Ascending aorta (tissue), 2 donors: ENCODE measurements at places on chromosomes 5 and 9.

GRCh38 chr5:9922719-9923118 lies 292.6 kb upstream of the TAS2R1 start:
- no peak for DNase-seq

- DNase-seq, result no peak
Measured at GRCh38 chr5:43498581-43498980, 14.9 kb upstream of the TMEM267 start.

DNA sequence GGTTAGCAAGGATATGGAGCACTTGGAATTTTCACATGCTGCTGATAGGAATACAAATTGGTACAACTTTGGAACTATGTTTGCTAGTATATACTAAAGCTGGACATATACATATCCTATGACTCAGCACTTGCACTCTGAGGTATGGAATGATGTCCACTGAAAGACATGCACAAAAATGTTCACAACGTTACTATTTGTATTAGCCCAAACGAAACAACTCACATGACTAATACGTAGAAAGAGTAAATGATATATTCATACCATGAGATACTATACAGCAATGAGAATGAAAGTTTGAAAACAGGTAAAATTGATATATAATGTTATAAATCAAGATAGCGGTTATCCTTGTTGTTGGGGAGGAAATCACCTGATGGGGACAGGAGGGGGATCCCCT lies 45.5 kb upstream of the CDC42SE2 start:
- no peak for DNase-seq

DNA sequence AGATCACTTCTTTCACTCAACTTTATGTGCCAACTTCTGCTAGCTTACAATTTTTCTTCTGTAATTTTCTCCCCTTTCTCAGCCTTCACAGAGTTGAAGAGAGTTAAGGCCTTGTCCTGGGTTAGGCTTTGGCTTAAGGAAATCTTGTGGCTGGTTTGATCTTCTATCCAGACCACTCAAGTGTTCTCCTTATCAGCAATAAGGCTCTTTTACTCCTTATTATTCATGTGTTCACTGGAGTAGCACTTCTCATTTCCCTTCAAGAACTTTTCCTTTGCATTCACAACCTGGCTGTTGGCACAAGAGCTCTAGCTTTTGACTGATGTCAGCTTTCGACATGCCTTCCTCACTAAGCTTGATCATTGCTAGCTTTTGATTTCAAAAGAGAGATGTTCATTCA lies 86.9 kb upstream of the ALDH1B1 start:
- no peak for DNase-seq

DNA sequence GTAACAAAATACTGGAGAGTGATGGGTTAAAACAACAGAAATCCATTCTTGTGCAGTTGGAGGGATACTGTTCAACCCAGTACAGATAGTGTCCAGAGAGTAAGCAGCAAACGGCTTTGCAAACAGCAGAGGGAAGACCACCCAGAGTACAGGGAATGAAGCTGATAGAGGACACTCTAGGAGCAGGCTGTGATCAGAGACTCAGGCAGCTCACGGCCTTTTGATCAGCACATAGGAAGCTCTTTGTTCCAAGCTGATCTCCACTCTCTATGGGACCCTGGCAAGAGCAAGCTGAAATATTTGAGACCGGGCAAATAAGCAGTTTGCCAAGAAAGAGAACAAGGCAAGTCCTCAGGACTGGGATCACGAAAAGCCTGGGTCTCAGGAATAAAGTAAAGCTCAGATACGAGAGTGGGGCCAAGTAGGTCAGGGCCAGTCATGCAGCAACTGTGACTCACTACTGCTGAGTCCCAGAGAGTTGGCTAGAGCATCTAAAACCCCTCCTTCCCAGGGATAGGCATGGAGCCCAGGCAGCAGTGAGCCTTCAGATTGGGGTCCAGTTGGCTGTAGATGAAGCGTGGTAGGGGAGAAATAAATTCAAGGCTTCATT lies 52.4 kb downstream of the MELK start:
- DNase-seq, result peak; percentile 10

GRCh38 chr5:59358005-59358861 lies 535.3 kb downstream of the PDE4D start:
- no peak for DNase-seq

- DNase-seq, result no peak
Measured at GRCh38 chr9:99035313-99035712, 69.6 kb upstream of the TGFBR1 start.

DNA sequence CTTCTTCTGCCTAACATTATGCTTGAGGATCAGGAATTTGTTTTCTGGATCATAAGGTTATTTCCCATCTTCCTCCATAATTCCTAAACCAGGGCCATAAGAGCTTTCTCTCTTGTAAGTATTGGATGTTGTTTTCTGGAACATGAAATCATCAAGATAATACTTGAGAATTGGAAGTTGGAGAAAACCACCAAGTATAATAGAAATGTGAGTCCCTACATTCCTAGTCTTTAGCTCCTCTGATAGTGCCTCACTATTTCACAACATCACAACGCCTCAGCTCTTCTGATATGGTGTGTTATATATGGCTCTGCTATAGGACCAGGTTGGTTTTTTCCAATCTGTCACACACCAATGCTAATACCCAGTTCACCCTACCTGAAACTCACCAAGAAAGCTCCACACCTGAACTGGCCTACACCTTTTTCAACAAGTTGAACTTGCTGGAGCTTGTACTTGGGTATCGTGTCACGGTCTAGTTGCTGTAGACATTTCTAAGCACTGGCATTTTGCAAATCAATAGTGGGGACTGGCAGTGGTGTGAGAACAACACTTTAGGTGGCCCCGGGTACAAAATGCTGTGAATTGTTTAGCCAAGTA lies 141.1 kb downstream of the ACTBL2 start:
- DNase-seq, result no peak

DNA sequence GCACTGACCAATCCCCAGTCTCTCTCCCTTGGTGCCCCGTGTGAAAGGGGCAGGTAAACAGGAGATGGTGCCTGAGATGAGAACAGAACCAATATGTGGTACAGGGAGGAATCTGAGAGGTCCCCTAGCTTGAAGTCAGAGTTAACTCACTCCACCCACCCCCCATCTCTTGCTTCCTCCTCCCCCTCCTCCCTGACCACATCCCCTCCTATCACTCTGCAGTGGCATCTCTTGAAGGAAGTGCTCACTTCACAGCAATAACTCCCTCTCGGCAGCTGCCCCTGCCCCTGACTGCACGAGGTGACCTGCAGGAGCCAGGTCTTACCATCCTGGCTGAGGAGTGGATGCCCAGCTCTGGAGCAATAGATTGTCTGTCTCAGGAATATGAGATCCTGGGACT lies 224.0 kb downstream of the GAS1 start:
- DNase-seq, result no peak

DNA sequence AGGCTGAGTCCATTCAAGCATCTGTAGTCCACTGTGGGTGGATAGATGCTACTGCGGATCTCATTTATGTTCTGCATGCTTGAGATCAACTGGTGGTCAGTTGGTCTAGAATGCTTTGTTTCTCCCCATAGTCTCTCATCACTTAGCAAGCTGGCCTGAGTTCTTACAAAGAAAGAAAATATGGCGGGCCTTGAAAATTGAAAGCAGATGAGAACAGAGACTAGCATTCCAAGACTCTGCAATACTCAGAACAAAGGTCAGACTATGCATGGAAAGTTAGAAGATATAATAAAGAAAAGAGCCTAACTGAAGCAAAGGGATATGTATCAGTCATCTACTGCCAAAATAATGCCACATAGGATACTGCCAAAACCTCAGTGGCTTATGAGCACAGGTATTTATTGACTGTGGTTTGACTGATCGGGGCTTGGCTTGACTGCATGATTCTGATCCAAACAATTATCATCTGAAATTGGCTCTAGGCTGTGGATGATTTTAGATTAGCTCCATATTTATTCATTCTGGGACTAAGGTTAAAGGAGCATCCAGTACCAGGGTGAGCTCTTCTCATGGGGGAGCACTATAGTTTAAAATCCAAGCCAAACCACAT lies 258.9 kb downstream of the TAF11L14 start:
- DNase-seq, result no peak

DNA sequence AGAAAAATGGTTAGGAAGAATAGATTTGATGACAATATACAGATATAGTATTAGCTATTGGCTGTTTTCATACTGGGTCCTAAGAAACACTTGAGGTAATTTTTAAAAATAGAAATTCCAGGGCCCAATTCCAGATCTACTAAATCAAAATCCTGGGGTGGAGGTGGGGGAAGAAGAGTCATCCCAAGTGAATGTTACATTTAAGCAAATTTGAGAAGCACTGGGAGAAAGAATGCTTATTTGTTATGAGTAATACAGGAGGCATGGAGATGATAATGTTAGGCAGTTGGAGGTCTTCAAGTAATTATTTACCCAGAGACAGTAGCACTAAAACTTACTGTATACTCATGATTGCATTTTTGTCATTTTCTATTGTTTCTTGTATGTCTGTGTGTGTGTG lies 93.0 kb upstream of the DAB2 start:
- DNase-seq, result no peak

- DNase-seq, result no peak
Measured at GRCh38 chr5:163846512-163846911, 341.1 kb downstream of the MAT2B start.

GRCh38 chr5:134171972-134172371 lies 4.8 kb downstream of the SKP1 start:
- no peak for DNase-seq

DNA sequence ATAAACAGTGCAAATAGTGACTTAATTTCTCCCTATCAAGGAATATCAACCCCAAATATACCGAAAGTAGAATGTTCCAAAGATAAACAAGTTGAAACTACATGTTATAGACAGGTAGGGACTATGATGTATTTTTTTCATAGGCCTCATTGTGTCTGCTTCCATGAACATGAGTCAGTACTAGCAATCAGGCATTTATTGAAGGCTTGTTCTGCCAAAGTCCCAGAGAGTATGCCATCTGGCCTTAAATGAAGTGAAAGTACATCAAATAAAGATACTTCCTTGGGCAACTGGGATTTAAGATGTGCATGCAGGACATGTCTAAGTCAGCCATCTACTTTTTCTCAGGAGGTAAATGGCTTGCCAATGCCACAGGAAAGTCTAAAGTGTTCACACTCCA lies 6.5 kb downstream of the GHR start:
- DNase-seq, result no peak

DNA sequence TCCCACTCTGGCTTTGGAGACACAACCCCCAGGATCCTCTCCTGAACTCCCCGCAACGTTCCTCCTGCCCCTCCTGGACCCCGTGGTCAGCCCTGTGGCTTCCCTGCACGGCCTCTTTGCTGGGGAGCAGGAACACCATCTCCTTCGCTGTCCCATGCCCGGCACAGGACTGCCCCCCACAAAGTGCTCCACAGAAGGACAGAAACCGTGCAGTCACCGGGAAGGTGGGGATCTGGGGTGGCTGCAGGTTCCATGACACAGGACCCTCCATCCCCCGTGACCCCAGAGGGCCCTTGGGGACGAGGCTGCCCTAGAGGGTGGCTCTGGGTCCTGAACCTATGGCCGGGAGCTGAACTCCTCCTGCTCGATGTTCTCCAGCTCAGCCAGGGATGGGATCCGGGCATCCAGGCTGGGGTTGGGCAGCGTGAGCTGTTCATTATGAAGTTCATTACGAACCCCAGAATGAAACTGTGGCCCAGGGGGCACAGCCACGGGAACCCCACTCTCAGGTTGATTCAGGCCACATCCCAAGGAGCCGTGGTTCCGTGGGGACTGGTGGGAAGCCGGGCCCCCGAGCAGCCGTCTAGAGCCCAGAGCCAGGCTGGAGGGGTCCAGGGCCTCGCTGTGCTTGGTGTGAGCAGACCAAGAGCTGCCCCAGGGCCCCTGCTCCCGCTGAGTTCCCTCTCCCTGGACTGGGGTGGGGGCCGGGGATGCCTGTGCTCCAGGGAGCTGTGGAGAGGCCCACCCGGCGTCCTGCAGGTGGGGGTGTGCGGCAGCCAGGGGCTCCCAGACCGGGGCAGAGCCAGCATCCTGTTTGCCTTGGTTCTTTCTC lies 684 bp upstream of the SLC6A19 start:
- no peak for DNase-seq

- DNase-seq, result no peak
Measured at GRCh38 chr9:122800066-122801060, at the start of gene OR1K1. OR1K1 (plus strand) TSS chr9:122800123; CDS start chr9:122800123, 0 bp downstream.

DNA sequence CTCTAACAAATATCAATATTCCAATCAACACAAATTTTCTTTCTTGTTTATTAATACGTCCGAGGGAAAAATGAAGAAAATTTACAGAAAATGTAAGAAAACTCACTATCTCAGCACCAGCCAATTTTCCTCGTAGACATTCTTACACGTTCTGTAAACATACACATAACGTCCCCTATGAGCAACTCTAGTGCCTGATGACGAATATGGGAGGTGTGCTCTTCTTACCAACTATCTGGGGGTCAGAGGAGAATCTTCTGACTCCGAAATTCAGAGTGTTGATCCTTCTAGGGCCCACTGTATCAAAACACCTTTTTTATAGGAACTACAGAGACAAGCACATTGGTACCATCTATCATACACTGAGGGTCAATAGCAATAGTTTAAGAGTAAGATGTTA lies 198.7 kb downstream of the GAPVD1 start:
- DNase-seq, result no peak

DNA sequence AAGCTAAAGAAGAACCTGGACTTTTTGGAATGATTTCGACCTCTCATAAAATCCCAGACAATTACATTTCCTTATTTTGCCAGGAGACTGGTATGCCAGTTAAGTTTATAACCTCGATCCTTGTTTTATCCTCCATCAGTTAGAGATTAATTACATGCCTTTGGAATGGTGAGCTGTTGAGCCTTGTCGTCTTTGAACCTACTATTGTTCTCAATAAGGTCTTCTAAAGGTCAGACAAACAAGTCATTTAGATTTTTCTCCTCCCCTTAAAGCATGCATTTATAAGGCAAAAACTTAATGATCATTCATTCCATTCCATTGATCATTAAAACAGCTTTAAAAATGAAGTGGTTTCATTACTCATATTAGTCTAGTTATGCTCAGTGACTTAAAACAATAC lies 304.9 kb downstream of the DOCK8 start:
- no peak for DNase-seq

- DNase-seq, result no peak
Measured at GRCh38 chr5:40570408-40571129, 109.1 kb upstream of the PTGER4 start.

GRCh38 chr9:136670576-136671253 lies 8.0 kb downstream of the EGFL7 start:
- no peak for DNase-seq

GRCh38 chr5:133818031-133818431 lies 150.4 kb downstream of the C5orf15 start:
- DNase-seq, result peak; percentile 88

- no peak for DNase-seq
Measured at GRCh38 chr9:38133595-38133994, 64.6 kb upstream of the SHB start.

DNA sequence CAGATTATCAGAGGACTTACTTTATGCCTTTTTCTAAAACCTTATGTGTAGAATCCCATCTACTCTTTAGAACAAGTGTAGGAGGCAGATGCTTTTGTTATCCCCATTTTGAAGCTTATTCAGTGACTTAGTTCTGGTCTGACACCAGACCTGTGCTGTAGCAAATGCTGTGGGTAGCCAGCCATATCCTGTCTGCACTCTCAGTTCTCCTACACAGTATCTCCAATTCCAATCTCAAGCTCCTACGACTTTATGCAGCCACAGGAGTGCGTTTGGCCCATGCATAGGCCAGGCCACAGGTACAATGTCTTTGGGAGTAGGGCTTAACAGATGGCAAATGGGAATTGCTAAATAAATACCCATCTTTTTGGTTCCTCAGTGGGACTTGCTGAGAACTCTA lies 292.6 kb downstream of the MCTP1 start:
- DNase-seq, result no peak
